ENCODE measurements at places on chromosomes 13 and 19.

GRCh38 chr13:73220966-73221720 is 162.3 kb downstream of the KLF5 start:
- no peak for DNase-seq

- DNase-seq: no peak
Observed at GRCh38 chr13:21748166-21748565, 77.3 kb downstream of the FGF9 start.

DNA sequence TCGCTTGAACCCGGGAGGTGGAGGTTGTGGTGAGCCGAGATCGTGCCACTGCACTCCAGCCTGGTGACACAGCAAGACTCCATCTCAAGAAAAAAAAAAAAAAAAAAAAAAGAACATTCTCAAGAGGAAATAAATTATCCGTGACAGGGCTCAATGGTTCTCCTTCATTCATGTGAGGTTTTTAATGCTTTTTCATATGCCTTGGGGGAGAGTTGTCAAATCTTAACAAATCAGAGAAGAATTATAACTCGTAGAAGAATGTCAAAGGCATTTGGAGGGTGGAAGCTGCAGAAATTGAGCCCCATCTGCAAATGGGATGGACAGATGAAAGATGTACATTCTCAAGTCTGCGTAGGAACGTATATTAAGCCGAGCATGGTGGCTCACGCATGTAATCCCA is 34.9 kb upstream of the HOMER3 start:
- no peak for DNase-seq

- no peak for DNase-seq
Observed at GRCh38 chr19:31154021-31154420, 195.2 kb downstream of the TSHZ3 start.

DNA sequence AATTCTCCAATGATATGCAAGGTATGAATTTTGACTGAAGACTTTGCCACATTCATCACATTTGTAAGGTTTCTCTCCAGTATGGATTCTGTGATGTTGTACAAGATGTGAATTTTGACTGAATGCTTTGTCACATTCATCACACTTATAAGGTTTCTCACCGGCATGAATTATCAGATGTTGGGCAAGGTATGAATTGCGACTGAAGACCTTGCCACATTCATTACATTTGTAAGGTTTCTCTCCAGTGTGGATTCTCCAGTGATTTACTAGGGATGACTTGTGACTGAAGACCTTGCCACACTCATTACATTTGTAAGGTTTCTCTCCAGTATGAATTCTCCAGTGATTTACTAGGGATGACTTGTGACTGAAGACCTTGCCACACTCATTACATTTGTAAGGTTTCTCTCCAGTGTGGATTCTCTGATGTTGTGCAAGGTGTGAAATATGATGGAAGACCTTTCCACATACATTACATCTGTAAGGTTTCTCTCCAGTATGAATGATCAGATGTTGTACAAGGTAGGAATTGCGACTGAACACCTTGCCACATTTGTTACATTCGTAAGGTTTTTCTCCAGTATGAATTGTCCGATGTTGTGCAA is 24.8 kb downstream of the ZNF83 start:
- DNase-seq: no peak

- no peak for DNase-seq
Observed at GRCh38 chr13:110197026-110197425, 109.9 kb downstream of the COL4A1 start.

- DNase-seq: no peak
Observed at GRCh38 chr13:31011193-31011860, 78.9 kb downstream of the TEX26 start.

GRCh38 chr19:34731964-34732363 is 2.1 kb upstream of the ZNF181 start:
- no peak for DNase-seq

DNA sequence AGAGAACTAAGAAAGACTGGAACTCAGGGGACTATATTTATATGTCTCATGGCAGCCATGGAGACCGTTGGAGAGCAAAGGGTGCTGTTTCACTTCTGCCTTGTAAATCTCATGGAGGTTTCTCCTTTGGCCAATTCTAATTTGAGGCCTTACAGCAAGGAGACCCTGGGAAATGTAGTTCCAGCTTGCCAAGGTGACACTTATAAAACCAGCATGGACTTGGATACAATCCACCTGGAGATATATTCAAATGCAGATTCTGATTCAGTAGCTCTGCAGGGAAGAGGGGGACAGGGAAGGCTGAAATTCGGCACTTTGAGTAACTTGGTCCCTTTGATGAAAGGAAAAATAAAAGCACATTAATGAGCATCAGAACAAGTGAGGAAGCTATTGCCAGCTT is 90.0 kb downstream of the OXGR1 start:
- no peak for DNase-seq

GRCh38 chr19:55209693-55210472 is 582 bp upstream of the PTPRH start:
- DNase-seq: peak; percentile 70

GRCh38 chr19:19382118-19382517 is 23.4 kb upstream of the GATAD2A start:
- no peak for DNase-seq

DNA sequence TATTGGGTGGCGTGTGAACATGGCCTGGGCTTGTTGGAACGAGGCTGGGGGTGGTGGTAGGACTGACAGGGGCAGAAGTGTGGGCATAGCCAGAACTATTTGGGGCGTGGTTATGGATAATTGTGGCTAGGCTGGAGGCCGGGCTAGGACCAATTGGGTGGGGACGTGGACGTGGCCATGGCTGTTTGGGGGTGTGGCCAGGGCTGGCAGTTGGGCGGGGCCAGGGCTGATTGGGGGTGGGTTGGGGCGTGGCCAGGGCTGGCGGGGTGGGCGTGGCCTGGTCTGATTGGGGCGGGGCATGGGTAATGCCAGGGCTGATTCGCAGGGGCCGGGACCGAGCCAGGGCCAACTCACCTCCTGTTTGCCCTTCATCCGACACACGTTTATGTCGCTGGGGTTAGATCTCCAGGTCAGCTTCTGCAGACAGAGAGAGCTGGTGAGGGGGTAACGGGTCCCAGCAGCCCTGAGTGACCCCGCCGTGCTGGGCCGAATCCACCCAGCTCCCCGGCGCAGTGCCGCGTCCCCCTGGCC is 2.8 kb downstream of the SEMA6B start:
- DNase-seq: no peak

GRCh38 chr19:2703691-2704216 is 1.3 kb upstream of the GNG7 start:
- DNase-seq: no peak

DNA sequence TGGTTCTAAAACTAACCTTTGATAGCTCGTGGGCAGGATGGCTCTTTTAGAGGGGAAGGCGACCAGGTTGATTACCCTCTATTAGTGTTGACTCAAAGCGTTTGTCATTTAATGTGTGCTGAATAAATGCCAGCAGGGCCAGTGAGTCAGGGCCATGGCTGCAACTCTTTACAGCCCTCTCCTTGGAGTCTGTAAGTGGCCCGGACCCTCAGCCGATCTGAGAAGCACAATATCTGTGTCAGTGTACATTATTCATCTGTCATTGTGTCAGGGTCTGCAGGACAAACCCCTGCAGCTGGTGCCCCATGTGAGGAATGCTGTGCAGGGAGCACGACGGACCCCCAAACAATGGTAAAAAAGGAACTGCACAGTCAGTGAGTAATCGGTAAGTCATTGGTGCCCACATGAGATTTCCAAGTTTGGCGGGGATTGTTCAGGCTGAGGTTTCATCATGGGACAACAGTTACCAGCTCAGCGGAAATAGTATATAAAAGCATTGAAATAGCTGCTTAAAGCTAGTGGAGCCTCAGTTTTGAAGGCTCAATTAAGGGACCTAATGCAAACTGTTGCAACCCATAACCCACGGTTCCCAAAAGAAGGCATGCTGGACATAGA is 139.1 kb downstream of the ZNF675 start:
- DNase-seq: no peak

DNA sequence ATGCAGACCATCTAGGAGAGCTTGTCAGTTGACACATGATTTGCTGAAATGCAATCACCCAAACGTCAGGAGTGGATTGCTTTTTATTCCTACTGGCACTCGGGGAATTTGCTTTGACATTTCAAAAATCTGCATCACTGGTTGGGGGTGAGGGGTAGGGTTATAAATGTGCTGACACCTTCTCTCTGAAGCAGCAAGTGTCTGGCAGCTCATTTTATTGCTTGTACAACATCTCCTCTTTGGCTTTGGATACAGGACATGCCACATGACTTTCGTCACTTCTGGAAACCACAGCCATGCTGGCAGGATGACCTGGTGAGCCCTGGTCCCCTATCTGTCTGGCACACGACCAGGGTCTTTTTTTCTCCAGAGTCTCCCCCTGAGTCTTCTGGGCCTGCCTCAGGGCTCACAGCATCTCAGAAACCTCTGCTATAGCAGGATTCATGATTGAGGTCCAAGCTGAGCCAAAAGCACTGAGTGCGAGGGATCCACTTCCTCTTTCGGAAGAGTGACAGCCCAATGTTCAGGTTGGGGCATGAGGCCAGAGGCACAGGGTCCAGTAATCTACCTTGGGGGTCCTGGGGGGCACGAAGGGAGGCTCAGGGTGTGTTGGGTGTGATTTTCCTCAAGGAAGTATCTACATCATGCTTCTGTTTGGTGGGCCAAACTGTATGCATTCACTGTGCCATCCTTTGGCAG is 60.1 kb downstream of the HSPH1 start:
- DNase-seq: peak; percentile 48

GRCh38 chr13:108924134-108924533 is 294.7 kb downstream of the MYO16 start:
- DNase-seq: no peak

GRCh38 chr19:33418871-33419787 is 45.6 kb downstream of the CEBPG start:
- DNase-seq: no peak

- DNase-seq: no peak
Observed at GRCh38 chr19:55137915-55138314, 11.1 kb downstream of the TNNT1 start.

- DNase-seq: peak; percentile 77
Observed at GRCh38 chr19:56105090-56105701, 15.9 kb downstream of the ZNF787 start.

DNA sequence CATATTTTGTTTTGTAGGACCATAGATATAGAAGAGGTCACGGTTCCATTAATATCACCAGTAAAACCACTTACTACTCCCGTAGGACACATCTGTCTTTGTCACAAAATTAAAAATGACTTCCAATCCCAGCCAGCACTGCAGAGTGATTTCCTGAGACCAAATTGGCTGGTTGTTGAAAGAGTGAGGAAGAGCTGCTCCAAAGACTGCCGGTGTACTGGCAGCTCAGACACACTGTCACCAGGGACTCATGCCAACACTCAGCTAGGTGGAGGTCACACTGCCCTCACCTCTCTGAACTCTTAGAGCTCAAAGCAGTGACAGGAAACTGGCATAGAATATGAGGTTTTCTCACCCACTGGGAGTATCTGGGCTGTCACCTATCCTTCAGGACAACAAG is 52.1 kb downstream of the FLT1 start:
- DNase-seq: no peak

DNA sequence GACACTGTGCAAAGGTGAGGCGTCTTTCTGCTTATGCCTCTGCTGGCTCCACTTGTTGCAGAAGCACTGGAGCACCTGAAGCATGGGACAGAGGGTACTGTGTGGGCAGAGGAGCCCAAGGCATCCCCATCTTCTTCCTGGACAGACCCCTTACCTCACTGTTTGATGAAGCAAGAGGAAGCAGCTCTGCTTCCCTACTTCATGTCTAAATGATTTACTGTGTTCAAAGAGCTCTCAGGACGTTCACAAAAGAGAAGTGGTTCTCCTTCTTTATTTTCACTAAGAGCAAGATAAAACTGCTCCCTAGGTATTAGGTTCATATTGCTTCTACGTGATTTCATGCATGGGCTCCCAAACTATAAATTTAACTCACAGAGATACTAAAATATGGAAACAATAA is 1635.4 kb upstream of the SLC10A2 start:
- DNase-seq: no peak

DNA sequence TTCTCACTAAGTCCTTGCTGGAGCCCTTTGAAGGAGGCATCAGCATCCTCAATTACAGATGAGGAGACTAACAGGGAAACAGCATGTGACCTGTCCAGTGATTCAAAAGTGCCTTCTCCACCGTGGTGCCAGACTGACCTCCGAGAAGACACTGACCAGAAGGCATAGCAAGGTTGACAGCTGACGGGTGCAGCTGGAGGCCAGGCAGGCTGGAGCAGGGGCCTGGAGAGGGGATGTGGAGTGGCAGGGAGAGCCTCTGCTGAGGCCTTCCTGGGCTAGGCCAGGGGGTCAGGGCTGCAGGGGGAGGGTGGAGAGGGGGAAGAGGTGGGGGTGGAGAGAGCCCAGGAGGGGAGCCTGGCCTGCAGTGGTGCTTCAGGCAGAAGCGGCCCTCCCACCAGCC is 66.3 kb downstream of the KCTD15 start:
- no peak for DNase-seq

- peak; percentile 43 for DNase-seq
Observed at GRCh38 chr13:113491418-113491883, 940 bp upstream of the DCUN1D2 start.

DNA sequence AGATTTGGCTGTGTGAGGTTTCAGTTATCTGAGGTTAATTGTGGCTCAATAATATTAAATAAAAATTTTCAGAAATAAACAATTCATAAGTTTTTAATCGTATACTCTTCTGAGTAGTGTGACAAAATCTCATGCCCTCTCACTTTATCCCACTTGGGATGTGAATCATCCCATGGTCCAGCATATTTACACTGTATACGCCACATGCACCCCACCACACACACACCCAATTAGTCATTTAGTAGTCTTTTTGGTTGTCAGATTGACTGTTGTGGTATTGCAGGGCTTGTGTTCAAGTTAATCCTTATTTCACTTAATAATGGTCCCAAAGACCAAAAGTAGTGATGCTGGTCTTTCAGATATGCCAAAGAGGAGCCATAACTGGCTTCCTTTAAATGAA is 66.4 kb upstream of the PCDH9 start:
- no peak for DNase-seq

- DNase-seq: no peak
Observed at GRCh38 chr19:3617463-3617862, 9.1 kb downstream of the CACTIN start.

- no peak for DNase-seq
Observed at GRCh38 chr19:34959021-34959420, 5.0 kb downstream of the ZNF792 start.

DNA sequence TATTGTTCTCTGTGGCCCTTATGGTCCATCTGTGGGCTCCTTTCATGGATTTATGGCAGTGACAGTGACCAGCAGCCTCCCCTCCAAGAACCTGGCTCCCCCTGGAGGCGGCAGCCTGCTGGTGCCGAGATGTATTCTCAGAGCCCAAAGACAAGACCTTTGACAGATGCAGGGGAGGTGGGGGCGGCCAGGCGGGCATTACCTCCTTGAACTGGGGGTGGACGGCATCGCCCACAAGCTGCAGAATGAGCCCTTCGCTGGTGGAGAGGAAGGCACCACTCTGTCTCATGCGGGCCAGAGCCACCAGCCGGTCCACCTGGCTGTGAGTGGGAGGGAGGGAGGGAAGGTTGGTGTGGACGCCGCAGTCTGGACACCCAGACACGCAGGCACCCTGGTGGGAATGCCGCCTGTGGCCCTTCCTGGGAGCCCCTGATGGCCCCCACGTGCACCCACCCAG is 6.6 kb downstream of the ISOC2 start:
- peak; percentile 9 for DNase-seq

Data from dermis microvascular lymphatic vessel endothelial cell (primary cell).